ENCODE measurements at places on chromosomes 4 and X.

- DNase-seq: no peak
These were observed 71.7 kb upstream of the LIMCH1 start for GRCh38 chr4:41466249-41466648.

DNA sequence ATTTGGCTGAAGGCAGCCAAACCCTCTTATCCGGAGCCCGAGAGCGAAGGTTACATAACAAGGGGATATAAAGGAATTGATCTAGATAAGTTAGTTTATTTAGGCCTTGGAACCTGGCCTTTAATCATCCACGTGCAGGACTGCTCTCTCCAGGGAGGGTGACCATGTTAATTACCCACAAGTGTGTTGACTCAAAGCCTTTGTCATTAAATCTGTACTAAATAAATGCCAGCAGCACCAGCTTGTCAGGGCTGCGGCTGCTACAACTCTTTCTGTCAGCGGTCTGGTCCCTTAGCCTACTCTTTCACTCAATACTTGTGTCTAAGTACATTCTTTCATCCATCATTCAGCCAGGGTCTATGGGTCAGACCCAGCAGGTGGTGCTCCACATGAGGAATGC, 206.1 kb downstream of the TBCK start:
- no peak for DNase-seq

GRCh38 chrX:72133851-72134546, 2.3 kb upstream of the RTL5 start:
- DNase-seq: no peak

GRCh38 chr4:30714408-30715031, 5.6 kb upstream of the PCDH7 start:
- peak; percentile 4 for DNase-seq

DNA sequence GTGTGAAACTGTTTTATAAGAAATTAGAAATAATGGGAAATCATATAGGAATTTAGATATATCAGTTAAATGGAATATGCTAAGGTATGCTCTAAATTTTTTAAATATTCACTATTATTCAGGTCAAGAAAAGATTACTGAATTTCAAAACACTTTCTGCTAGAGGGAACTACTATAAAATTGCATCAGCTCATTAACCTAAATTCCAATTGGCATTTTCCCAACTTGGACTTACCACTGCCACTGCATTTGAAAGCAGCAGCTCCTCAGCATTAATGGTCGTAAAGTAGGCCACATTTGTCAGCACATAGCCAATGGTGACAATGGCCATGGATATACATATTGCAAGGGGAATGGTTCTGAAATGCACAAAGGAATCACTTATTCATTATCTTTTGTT, 57.3 kb downstream of the SLC7A11 start:
- no peak for DNase-seq

- DNase-seq: no peak
These were observed 68.6 kb downstream of the CAMK2D start for GRCh38 chr4:113692809-113693411.

- no peak for DNase-seq
These were observed 1381.4 kb upstream of the IGFBP7 start for GRCh38 chr4:58491620-58492019.

Data from activated CD8-positive, alpha-beta T cell treated with anti-CD3 and anti-CD28 coated beads for 36 hours (primary cell).